NCI-H1930 (cell line): ENCODE measurements at places on chromosomes 7 and 10.
A peak's percentile ranks its signal among the peaks of the same experiment; 100 is the strongest.

GRCh38 chr10:97307866-97308780 is 10.9 kb upstream of the FRAT1 start:
- DNase-seq, result no peak

GRCh38 chr10:48749254-48749787 is 64.6 kb downstream of the WDFY4 start:
- no peak for DNase-seq

- no peak for DNase-seq
Measured at GRCh38 chr7:116671681-116672595, at the start of gene MET. Gene MET, plus strand, starts transcription at chr7:116672196. Its CDS starts 26,889 bp downstream, at chr7:116699085.

GRCh38 chr10:571688-572451 is 117.6 kb downstream of the DIP2C start:
- no peak for DNase-seq

GRCh38 chr7:54838175-54838910 is 79.3 kb upstream of the SEC61G start:
- DNase-seq, result no peak

DNA sequence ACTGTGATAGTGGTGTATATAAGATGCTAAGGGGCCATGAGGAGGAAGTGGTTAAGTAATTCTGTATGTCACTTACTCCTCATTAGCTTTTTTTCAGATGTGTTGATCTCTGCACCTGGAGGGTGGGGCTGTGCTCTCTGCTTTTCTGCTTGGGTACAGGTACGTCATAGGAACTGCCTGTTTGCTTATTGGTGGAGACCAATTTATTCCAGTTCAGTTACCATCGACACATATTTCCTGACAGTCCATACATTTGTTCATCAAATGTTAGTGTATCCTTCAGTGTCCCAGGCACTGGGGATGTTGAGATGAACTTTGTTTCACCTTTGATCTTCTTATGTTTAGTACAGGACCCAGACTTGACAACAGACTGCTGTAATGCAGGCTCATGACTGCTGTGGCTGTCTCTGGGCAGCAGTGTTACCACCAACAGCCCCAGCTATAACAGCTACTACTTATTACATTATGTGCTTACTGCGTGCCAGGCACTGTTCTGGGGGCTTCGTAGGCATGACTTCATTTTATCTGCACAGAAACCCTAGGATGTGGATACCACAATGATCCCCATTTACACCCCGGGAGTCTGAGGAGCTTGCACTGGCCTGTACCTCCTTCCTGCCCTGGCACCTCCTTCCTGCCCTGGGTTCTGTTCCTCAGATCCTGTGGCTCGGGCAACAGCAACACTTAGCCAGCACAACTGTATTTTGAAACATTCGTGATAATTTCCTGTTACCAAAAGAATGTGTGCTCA is 87.4 kb downstream of the BUB3 start:
- no peak for DNase-seq

DNA sequence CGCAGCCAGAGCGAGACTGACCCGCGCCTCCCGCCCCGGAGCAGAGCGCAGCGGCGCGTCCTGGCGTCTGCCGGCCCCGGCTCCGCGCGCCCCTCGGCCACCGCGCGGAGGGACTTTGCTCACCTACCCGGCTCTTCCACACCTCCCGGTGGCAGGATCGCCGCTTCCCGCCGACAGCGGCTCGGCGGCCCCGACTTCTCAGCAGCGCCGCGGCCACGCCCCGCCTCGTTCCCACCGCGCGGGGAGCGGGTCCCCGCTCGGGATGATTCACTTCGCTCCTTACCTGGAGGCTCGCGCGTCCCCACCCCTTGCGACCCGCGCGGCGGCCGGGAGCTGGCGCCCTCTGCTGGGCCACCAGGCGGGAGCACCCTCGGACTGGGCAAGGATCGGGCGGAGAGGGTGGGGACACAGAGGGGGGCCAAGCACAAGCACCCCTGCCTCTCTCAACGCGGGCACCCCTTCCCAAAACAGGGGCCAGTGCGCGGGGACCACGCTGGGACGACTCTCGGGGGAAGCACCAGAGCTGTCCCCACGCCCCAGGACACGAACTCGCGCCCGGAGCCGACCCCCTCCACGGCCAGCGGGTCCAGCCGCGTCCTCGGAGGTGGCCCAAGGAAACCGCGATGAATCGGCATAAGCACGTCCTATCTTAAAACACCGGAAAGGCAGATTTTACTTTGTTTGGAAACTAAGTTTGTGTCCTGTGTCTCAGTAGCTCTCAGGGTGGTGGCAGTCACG is 101.0 kb upstream of the SVIL start:
- peak; percentile 7 for DNase-seq

GRCh38 chr7:157692460-157693011 is 355.7 kb downstream of the DNAJB6 start:
- DNase-seq, result no peak

GRCh38 chr7:158001621-158002320 is 585.9 kb downstream of the PTPRN2 start:
- DNase-seq, result no peak

GRCh38 chr7:94052398-94053180 is 48.4 kb upstream of the BET1 start:
- DNase-seq, result no peak

- no peak for DNase-seq
Measured at GRCh38 chr7:36545291-36545690, 155.6 kb downstream of the ANLN start.

DNA sequence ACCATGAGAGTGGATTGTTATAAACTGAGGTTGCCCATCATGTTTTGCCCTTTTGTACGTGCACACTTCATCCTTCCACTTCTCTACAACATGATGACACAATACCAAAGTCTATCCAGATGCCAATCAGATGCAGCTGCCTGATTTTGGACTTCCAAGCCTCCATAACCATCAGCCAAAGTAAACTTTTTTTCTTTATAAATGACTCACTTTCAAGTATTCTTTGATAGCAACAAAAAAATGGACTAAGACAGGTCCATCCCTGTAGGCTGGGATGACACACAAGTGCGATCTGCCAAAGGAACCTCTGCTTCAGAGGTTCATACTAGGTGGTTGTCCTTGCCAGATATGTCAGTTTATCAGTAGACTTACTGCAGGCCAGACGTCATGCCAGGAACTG is 320.2 kb upstream of the FZD1 start:
- DNase-seq, result no peak

DNA sequence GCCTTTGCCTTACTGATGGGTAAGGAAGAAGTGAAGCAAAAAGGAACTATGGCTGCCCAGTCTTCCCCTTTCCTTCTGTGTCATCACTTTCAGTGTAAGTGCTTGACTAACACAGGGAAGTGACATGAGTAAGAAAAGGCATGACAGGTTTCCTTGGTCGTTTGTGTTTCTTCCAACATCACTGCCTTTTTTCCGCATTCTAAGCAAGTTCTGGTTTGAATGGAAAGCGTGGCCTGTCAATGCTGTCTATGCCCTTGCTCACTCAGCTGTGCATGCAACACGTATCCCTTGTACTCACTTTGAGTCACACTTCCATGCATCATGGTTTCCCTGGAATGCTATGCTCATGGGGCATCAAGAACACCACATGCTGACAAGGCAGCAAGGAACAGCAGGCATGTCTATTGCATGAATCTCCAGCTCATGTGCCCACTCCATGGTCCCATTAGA is 111.8 kb downstream of the OAT start:
- DNase-seq, result no peak

- DNase-seq, result no peak
Measured at GRCh38 chr10:78178940-78179339, 145.3 kb downstream of the RPS24 start.

DNA sequence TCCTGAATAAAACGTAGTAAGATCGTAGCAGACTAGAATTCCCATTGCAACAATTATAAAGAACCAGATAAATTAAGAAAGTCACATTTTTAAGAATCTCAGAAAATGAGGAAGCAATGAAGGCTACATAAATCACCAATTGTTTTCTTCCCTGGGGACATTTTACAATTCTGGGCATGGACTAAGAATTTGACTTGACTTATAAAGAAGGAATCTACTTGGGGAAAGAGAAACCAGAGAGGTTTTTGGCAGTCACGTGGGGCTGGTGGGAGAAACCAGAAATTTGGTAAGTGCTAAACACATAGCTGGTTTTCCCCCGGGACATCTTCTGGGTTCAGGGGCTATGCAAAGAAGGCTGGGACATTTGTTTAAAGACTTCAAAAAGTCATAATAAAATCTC is 109.8 kb upstream of the IL6 start:
- no peak for DNase-seq

DNA sequence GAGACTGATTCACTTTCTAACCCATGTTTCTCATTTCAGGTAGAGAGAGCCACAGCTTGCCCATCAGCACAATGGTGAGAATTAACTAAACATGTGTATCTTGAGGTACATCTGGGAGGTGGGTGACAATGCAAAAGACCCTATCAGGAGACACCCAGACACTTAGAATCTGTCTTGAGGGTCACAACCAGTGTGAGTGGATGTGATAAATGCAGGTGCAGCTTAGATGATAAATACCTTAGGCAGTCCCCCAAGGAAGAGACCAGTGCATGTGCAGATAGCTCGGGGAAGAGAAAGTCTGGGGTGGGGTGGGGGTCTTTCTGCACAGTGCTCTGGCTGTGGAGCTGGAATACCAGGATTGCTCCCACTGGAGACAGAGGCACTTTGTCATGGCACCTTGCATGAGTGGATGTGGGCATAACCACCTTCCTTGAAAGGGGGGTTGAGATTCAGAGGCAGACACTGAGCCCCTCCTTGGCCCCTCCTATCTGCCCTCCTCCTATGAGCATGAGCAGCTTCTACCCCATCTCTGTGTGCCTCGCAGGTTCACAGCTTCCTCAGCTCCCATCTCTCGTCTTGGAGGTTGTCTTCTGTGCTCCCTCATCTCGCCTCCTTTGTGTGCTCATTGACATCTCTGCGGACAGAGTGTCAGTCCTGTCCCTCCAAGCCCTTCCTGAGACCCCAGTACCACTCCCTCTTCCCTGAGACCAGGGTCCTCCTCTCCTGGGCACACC is 349.8 kb downstream of the TCERG1L start:
- DNase-seq, result no peak

- DNase-seq, result no peak
Measured at GRCh38 chr7:121449329-121449728, 53.2 kb upstream of the FAM3C start.

DNA sequence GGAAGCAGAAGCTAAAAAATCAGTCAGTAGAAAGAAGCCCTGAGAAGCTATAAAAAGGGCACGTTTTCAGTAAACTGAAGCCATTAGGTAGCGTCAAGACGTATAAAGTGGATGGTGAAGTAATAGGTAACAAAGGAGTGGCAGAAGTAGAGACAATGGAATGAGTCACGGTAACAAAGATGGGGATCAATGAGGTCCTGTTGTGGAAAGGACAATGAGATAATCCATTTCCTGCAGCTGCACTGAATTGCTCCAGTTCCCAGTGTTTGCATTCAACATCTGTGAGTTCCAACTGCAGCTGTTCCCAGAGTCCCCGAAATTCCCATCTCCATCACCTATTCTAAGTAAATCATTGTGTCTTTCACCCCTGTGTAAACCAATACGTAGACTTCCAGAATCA is 4.8 kb upstream of the HYCC1 start:
- no peak for DNase-seq

DNA sequence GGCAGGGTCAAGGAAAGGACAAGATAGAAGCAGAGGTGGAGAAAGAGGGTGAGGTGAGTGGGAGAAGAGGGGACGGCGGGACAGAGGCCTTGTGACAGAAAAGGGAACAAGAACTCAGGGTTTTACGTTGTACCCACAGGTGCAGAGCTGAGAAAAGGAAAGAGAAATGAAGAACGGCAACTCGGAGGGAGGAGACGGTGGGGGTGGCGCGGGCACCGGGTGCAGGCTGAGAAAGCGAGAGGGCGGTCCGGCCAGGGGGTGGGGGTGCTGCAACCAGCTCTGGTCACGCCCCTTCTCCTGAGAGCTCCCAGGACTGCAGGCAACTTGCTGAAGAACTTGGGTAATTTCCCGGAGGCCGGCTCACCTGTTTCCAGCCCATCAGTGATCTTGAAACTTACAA is 65.3 kb downstream of the CARD11 start:
- DNase-seq, result no peak

DNA sequence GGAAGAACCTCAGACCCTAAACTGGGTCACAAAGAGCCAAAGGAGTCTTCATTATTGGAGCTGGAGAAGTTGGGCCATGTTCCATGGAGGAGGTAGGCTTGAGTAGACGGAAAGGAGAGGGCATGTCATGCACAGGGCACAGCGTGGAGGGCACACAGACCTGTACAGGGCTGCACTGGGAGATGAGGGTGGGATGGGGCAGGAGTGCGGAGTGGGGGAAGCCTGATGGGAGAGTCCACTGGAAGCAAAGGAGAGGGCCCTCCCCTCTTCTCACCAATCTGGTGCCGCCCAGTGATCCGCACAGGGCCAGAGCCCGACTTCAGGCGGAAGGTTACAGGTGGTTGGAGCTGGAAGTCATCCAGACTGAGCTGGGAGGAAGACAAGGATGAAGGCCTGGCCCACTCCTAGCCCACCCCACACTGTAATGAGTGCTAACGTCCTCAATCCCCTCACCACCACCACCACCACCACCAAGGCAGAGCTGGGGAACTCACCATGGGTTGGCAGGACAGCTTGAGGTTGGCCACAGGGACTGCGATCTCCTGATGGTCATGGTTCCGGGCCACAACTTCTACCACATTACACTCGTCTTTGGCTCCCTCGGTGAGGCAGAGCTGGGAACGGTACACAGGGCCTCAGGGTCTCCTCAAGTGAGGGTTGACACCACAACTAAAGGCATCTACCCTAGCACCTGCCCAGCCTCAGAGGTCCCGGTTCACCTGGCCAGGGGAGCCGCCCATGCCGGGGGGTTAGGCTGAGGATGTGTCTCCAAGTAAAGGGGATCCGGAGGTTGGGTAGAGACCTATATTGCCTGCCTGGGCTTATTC is 1.0 kb downstream of the NPM3 start:
- DNase-seq, result no peak

DNA sequence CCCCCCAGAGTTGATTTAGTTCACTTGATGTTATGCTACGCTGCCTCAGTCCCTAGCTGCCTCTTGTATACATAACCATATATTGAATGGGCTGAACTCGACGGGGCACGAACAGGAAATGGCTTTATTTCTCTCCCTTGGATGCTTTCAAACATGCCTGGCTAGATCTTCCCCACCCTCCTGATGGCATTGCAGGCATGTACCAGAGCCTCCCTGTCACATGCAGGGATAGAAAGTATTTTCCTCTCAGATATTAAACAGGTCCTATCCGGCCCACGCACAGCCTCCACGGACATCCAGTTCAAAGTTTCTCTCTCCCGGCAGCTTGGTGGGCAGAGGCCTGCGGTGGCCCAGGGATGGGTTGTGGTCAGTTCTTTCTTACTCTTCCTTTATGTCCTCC is 422.1 kb downstream of the RPS24 start:
- no peak for DNase-seq
